Stimulated activated CD8-positive, alpha-beta memory T cell treated with anti-CD3 and anti-CD28 coated beads, Interleukin-4, amount 100 ng/mL, for 24 hours (primary cell): ENCODE measurements at places on chromosomes 11 and 22.

- no peak for DNase-seq
These were observed 4.6 kb downstream of the DDB1 start for GRCh38 chr11:61328351-61328750.

- DNase-seq = no peak
These were observed 40.8 kb downstream of the CTNND1 start for GRCh38 chr11:57802411-57802810.

GRCh38 chr11:119521551-119521950, 98.6 kb upstream of the THY1 start:
- no peak for DNase-seq

DNA sequence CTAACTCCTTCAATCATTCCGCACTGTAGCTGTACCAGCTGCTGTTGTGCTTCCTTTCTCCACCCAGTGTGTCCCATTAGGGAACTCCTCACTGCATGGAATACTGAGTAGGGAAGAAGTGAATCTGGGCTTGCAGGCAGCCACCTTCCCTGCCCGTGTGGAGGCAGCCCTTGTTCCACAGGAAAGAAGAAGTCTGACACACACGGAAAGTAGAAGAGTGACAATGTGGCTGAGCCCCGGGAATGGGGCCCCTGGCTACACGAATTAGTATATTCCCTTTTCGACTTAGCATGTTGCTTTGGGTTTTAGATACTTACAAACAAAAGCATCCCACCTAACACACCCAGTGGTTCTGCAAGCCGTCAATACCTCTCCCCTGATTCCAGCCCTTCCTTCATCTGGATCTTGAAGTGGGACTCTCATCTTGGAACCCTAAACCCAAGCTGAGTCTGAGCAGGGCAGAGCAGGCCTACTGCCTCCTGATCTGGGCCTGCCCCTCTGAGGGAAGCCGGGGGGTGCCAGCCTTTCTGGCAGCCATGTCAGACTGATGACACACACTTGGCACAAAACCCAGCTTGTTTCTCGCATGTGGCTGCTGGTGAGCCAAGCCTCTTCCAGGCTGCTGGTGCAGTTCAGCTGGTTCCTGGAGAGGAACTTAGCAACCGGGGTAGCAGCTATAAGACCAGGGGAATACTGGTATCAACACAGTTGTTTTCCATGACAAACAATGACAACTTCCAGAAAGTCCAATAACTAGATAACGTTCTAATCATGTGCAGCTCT, 71.6 kb downstream of the C11orf58 start:
- DNase-seq = no peak

DNA sequence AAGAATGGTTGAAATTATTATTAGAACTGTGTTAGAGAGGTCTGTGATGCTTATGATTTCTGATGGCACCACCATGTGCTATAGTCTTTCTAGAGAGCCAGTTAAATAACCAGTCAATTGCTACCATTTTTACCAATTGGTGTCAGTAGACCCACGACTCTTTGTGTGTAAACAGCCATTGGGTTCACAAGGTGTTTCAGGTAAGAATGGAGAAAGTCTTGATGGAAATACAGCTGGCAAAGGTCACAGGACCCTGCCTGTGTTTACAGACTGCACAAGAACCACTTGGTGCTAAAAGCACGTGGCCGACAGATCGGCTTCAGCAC, 30.5 kb upstream of the OR10G7 start:
- no peak for DNase-seq

DNA sequence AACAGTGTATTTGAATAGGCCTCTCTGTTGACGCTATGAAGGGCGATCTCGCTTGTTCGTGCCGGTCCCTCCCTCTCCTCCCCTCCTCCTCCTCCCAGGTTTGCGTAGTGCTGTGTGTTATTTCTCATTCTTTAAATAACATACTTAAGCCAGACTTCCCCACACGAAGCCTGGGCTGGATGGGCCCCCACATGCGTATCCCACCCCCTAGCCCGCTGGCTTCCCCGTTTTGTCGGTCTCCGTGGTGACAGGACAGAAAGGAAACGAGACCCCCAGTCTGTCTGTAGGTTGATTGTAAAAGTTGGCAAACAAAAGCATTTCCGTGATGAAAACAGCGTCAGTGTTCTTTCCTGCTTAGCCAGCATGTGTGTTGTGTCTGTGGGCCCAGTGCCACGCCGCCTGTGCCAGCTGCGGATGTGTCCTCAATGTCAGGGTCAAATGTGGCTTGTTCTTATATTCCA, 27.3 kb downstream of the FAM118A start:
- DNase-seq = no peak

DNA sequence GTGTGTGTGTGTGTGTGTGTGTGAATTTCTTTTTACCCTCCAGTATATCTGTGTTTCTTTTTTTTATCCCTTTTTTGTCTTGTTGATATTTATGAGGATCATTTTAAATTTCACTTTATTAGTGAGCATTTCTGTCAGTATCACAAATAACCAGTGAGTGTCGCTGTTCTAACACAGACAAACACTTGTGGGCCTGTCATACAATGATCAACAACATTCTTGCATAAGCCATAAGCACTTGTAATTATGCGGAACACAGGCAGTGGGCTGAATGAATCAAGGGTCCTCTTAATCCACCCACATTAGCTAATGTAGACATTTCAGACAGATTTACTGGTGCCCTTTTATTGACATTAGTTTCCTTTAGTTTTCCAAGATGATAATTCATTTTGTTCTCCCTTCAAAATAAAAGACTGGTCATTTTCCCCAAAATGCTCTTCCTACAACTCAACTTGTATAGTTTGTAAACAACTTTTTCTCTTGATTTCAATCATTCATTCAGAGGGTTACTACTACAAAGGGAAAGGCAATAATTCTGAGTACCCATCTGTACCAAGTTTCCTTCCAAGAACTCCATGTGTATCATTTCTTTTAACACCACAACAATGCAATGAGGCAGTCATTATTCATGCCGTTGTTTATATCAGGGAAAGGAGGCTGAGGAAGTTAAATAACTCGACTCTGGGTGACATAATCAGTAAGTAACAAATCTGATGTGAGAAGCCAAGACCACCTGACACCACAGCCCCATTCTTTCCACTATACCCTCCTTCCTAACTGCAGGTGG, 34.5 kb upstream of the ANO3 start:
- no peak for DNase-seq

DNA sequence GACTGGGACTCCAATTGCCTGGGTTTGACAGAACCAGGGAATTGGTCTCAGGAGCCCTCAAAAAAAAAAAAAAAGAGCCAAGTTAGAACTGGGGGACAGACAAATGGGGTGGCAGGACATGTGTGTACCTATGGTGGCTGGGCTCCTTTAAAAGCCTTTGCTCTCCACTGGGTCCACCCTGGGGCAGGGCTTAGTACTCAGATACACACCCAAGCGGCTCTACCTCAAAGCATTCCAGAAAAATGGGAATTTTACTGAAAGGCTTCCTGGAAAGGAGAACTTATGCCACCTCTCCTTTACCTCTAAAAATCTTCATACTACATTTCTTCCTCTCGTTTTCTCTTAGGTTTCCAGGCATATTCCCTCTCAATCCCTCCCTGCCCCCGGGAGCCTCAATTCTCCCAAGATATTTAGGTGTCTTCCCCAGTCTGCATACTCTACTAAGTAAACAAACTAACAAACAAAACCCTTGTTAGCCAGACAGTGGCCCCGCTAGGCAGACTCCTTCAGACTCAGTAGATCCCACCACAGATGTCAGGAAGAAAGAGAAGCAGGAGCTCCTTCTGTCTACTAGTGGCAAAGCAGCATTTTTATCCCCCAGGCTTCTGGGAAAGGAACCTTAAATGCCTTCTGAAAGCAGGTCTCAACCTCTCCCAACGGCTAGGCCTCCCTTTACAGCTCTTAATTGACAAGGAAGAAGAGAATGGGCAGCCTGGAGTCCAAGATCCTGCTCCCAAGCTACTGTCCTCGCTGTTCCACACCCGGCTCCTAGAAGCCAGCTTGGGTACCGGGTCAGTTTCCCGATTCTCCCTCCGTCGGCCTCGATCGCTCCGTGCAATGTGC, 653 bp downstream of the PCSK7 start:
- no peak for DNase-seq

GRCh38 chr11:7251836-7252682, at the start of gene SYT9:
Gene SYT9, plus strand, starts transcription at chr11:7251904. Its CDS starts 283 bp downstream, at chr11:7252187.
- DNase-seq = no peak

DNA sequence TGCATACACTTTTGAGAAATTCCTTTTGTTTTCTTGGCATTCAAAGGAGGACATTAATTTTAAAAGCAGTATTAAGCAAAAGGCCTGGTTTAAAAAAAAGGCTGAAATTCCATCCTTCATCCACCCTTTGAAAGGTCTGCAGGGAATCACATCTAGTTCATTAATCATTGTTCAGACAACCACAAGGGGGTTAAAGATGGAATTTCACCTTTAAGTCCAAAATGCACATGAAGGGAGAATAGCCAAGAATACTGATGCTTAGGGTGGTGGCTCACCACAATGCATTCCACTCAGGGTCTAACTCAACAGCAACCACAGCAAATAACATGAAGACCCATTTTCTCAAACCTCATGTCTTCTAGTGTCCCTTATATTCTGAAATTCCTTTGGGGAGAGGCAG, 256.9 kb downstream of the CADM1 start:
- DNase-seq = no peak

DNA sequence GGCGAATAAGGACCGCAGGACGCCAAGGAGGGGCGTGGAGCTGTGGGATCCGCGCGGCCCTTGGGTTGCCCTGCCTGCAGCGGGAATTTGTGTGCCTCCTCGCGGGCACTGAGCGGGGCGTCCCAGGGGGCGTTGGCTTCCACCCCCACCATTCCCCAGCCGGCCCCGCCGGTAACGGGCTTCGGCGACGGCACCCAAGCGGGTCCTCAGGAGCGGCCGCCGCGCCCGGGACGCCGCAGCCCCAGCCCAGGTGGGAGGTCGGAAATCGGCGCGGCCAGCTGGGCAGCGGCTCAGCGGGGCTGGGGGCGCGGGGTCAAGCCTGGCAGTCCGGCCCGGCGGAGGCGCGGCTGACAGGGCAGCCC, 320 bp downstream of the CLTCL1 start:
- no peak for DNase-seq

- DNase-seq = no peak
These were observed 15.4 kb upstream of the TMPRSS13 start for GRCh38 chr11:117944554-117944953.

GRCh38 chr11:115208808-115209259, 295.4 kb downstream of the CADM1 start:
- DNase-seq = no peak

DNA sequence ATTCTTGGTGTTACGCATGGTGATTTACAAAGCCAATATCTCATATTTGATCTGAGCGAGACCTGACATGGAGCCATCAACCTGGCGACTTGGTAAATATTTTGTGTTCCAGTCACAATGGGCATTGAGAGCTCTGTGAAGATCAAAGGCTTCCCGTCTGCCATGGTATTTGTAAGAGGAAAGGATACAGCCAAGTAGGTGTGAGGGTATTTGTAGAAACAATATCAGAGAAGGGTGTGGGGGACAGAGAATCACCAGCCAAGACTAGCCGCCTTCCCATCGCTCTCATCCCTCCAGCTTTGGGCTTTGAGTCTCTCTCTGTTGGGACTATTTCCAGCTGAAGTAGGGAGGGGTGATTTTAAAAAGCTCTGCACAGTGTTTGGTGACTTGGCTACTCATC, 173.4 kb upstream of the BDNF start:
- DNase-seq = no peak

GRCh38 chr11:65427691-65428577, 5.3 kb downstream of the NEAT1 start:
- no peak for DNase-seq

DNA sequence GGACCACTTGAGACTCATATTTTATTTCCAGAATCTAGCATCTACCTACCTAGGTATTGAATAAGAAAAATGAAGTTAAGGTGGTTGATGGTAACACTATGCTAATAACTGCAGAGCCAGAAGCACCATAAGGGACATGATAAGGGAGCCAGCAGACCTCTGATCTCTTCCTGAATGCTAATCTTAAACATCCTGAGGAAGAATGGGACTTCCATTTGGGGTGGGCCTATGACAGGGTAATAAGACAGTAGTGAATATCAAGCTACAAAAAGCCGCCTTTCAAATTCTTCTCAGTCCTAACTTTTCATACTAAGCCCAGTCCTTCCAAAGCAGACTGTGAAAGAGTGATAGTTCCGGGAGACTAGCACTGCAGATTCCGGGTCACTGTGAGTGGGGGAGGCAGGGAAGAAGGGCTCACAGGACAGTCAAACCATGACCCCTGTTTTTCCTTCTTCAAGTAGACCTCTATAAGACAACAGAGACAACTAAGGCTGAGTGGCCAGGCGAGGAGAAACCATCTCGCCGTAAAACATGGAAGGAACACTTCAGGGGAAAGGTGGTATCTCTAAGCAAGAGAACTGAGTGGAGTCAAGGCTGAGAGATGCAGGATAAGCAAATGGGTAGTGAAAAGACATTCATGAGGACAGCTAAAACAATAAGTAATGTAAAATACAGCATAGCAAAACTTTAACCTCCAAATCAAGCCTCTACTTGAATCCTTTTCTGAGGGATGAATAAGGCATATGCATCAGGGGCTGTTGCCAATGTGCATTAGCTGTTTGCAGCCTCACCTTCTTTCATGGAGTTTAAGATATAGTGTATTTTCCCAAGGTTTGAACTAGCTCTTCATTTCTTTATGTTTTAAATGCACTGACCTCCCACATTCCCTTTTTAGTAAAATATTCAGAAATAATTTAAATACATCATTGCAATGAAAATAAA, 2.1 kb downstream of the HBB start:
- DNase-seq = no peak

GRCh38 chr11:47961383-47961782, 19.0 kb upstream of the PTPRJ start:
- DNase-seq = no peak

- DNase-seq = no peak
These were observed 29.9 kb downstream of the LRFN4 start for GRCh38 chr11:66886671-66887221.

DNA sequence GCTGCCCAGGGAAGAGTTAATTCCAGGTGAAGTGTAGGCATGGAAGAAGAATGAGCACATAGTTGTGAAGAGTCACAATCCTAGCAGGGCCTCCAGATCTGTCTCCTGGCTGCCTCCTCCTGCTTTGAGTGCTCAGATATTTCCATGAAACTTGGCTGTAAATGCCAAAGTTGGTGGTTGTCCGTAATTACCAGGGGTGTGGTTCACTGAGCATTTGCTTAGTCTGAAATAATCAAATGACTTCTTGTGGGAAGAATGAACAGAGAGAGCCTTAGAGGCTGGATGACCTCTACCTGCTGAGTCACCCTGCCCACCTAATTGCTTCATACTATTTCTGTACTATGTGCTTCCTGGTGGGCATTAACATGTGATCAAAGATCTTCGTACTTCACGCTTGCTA, 50.9 kb downstream of the APIP start:
- DNase-seq = no peak
